NCI-H1930 (cell line): ENCODE measurements at places on chromosomes 12 and 14.

DNA sequence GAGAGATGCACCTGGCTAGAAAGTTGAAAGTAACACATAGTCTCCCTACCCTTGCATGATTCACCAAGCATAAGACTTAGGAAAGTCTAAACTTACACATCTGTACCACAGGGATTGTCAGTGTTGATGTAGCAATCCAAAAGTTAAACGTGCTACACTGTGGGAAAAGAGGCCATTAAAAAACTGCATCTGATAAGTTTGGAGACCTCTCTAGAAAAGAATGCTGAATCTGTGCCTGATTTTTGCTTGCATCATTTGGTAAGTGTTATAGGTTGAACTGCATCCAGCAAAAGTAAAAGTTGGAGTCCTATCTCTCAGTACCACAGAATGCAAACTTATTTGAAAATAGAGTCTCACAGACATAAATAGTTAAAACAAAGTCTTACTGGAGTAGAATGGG is 126.6 kb downstream of the SLC6A15 start:
- no peak for DNase-seq

DNA sequence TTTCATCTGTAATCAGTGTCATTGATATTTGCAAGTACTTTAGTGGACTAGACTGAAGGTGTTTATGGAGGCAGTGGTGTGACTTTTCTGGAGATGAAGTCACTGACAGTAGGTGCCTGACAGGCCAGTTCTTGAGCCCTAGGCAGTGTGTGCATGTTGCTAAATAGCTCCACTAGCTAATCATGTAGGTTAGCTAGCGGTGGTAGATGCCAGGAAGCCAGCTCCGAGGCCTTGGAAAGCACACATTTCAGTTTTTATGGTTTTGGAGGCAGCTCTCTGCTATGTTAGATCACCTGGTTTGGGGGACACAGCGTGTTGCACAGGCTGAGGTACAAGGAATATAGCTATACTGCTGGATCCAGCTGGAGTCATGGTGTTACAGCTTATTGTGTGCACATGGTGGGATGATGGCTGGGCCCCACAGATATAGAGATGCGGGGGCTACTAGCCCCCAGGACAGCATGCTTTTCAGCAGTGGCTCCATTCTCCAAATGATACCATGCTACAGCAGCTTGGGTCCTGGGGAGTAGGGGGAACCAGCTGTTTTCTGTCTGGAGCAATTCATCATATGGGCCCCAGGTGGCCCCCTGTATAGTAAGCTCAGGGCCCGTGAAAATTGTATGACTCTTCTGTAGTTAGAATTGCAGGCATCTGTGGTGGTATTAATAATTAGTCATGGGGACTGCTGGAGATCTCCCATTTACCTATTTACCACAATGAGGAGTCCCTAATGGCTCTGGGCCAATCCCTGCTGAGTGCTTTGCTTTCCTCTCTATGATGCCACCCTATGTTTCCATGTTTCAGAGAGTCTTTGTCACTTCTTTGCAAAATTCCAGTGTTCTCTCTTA is 367.2 kb upstream of the LMO3 start:
- no peak for DNase-seq

DNA sequence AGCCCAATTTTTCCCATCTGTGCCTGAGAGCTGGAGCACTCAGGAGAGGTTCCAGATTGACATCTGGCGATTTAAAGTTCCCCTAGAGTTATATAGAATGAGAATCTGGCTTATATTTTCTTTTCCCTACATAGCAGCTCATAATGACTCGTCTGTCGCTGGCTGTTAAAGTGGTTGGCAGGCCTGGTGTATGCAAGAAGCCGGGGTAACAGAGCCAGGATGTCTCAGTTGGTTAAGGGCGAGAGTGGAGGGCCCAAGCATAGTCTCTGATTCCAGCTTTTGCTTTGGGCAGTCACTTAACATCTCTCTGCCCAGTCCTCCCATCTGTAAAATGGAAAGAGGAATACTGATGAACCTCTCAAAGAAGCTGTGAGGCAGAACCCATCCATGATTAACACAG is 751.6 kb downstream of the NOVA1 start:
- no peak for DNase-seq

- DNase-seq: no peak
Measured at GRCh38 chr14:71824816-71825215, 107.4 kb upstream of the RGS6 start.

GRCh38 chr12:114406316-114406983 is 506 bp upstream of the TBX5 start:
- DNase-seq: no peak

GRCh38 chr14:91606851-91607250 is 96.7 kb upstream of the PPP4R3A start:
- DNase-seq: no peak

GRCh38 chr14:87732562-87732961 is 260.4 kb downstream of the GALC start:
- no peak for DNase-seq

GRCh38 chr14:60647837-60648248 is 1.4 kb downstream of the SIX1 start:
- no peak for DNase-seq

- DNase-seq: no peak
Measured at GRCh38 chr12:69766260-69766659, 27.6 kb downstream of the RAB3IP start.

GRCh38 chr12:25629341-25629740 is 76.3 kb upstream of the LMNTD1 start:
- DNase-seq: no peak

- no peak for DNase-seq
Measured at GRCh38 chr12:2492236-2492635, 302.5 kb upstream of the FKBP4 start.

- DNase-seq: no peak
Measured at GRCh38 chr14:55913324-55914025, 204.7 kb upstream of the PELI2 start.

GRCh38 chr12:128513831-128514230 is 246.9 kb downstream of the TMEM132C start:
- DNase-seq: no peak

GRCh38 chr12:41407232-41407799 is 219.2 kb downstream of the PDZRN4 start:
- no peak for DNase-seq

DNA sequence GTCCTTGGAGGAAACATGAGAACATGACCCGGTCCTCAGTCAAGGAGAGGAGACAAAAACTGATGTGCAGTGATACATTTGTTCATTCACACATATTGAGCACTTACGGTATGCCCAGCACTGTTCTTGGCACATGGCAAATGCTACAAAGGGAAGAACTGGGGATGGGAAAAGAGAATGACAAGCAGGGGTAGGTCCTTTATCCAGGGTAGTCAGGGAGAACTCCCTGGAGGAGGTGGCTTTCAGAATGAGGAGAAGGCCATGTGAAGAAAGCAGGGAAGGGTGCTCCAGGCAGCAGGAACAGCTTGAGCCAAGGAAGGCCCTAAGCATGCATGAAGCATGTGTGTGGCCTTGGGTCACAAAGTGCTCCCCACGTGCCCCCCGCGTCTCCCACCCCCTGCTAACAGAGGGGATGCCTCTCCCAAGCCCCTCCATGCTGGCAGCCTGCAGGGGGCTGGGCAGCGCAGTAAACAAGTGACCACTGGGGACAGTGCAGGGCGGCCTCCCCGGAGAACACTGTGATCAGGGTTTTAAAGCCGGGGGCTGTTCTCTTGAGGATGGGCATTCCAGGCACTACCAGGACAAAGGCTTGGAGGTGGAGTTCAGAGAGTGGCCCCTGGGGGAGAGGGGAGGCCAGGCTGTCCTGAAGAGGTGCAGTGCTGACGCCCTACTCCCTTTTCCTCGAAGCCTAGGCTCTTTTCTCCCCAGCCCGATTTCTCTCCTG is 71.0 kb downstream of the PHETA1 start:
- DNase-seq: no peak

GRCh38 chr12:69602954-69603353 is 7.8 kb downstream of the LRRC10 start:
- no peak for DNase-seq

DNA sequence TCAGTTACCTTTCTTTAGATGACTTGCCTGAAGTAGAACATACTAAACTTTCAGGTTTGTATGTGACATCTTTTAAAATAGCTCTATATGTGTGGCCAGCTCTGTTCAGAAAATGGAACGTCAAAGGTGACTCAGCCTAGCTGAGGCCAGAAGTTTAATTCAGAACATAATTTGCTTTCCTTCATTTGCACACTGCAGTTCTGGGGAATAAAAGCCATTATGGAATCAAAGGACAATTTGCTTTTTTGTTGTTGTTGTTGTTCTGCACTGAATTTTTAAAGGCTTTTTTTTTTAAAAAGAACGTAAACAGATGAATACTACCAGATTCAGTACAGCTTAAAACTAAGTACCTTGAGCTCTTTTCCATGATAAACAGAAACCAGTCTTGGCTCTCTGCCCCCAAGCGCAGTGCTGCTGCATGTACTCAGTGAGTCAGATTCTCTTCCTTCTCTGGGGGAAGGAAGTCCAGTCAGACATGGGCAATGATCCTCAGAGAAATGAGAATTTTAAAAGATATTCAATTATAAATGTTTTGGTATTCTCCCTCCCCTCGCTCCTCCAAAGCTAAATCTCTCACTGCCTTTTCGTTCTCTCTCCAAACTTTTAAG is 644.2 kb downstream of the NOVA1 start:
- no peak for DNase-seq

GRCh38 chr12:43540470-43540869 is 11.5 kb downstream of the ADAMTS20 start:
- no peak for DNase-seq

GRCh38 chr14:93954900-93955849 is 21.2 kb downstream of the ASB2 start:
- DNase-seq: no peak

GRCh38 chr12:102958830-102959176 is 1.3 kb downstream of the ASCL1 start:
- DNase-seq: no peak

GRCh38 chr14:70283156-70283555 is 76.3 kb downstream of the COX16 start:
- DNase-seq: no peak

DNA sequence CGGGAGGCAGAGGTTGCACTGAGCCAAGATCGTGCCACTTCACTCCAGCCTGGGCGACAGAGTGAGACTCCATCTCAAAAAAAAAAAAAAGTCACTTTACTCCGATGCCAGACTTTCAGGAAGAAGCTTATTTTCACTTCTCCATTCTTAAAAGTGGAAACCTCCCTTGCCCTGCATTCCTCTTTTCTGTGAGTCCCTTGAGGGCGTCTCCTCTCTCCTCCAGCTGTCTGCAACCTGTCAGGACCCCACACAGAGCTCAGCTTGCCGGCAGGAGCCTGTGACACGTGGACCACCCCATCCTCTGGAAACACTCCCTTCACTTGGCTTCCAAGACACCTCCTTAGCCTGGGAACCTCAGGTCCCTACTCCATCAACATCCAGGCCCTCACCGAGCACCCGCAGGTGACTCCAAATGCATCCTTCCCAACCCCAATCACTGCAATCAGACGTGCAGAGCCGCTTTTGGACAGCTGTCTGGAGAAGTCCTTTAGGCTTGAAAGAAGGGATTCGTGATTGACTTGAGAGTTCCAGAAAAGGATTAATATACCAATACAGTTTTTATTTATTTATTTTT is 34.3 kb downstream of the SLC15A4 start:
- DNase-seq: no peak

- DNase-seq: no peak
Measured at GRCh38 chr12:88644946-88645702, 64.9 kb upstream of the KITLG start.

DNA sequence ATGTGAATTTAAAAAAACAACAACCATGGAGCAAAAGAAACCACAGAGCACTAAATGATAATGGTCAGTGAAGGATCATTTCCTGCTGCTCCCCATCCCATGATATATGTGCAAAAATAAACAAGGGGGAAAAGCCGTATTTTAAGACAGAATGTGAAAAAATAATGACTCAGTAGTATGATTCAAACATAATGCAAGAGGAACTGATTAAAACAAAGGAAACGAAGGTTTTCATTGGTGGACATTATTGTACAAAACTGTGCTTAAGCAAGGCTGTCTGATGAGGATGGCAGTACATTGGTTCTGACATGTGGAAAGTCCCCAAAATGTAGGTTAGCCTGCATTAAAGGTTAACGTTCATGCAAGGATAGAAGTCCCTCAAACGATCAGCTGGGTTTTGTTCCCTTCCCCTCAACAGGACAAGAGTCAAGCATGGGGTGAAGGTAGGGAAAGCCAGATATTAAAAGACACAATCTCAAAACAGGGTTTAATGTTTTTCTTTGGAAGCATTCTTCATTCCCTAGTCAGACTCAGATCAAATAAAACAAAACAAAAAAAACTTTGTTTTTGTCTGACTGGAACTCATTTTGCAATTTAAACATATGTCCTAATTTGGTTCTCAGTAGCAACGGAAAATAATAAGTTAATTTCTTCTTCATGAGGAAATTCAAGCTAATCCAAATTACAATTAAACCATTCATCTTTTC is 26.3 kb upstream of the PTGDR start:
- no peak for DNase-seq

DNA sequence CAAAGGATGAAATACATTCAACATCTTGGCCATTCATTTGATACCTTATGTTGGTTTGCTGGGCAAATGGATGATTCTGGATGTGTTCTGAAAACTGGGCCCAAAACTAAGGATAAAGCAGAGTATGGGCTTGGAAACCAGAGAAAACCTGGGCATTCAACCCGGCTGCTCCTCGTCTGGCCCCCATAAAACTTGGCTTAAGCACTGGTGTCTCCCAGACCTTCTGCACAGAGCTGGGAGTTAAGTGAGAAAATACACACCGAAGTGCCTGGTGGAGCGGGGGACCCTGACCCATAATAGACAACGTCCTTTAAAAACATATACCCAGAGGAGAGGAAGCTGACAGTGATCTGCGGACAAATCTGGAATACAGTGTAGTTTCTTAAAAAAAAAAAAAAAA is 112.5 kb downstream of the FOXN3 start:
- DNase-seq: no peak

DNA sequence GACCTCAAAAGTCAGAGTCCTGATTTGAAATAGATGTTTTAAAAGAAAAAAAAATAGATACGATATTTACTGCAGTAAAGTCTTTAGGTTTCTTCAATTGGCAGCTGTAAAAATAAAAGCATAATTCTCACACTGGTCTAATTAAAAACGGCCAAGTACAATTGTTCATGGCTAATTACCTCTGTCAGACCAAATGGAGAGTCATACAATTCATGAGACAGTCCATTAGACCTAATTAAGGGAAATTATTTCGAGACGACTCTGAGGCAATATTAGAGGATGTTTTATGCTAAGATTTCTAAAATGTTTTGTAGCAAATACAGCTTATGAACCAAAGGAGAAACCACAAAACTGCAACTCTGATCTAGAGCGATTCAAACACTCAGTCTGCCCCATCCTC is 131.3 kb downstream of the PHLDA1 start:
- no peak for DNase-seq

- no peak for DNase-seq
Measured at GRCh38 chr12:131363393-131363792, 347.5 kb upstream of the SFSWAP start.

DNA sequence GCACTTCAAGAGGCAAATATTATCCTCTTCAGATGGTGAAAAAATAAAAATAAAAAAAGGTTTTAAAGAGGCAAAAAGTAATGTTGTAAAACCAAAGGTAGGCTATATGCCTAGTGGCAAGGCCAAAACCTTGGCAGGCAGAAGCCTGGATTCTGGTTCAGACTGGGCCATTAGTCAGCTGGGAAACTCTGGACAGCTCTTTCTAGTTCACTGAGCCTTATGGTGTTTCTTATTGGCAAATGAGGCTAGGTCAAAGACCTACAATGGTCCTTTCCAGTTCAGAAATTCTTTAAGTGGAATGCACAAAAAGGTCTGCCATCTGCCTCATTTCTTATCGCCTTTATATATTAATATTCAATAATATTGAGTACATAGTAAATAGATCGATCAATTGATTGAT is 44.6 kb downstream of the PTPRB start:
- no peak for DNase-seq
